T1000 (cell line): ENCODE measurements at places on chromosomes 6 and 20.

DNA sequence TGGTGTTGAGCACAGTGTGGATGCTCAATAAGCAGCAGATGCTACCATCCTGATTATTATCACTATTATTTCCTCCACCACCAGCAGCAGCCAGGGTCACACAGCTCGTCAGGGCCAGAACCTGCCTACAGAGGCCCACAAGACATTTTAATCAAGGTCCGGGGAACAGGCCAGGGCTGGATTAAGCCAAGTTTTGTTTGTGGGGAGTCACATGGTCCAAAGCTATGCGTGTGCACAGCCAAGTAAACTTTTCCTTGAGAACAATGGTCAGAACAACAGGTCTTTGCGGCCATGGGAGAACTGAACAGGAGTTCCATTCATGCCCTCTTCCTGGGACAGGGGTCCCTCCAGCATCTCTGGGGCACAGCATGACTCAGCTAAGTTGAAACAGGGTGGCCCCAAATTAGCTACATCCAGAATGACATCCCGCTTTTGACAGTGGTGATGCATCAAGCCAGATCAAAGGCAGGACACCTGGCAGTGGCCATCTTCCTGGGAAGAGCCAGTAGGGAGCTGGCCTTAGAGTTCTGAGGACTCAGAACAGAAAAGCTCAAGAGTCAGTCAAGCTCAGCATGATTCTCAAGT lies 11.7 kb downstream of the SNTA1 start:
- no peak for DNase-seq

DNA sequence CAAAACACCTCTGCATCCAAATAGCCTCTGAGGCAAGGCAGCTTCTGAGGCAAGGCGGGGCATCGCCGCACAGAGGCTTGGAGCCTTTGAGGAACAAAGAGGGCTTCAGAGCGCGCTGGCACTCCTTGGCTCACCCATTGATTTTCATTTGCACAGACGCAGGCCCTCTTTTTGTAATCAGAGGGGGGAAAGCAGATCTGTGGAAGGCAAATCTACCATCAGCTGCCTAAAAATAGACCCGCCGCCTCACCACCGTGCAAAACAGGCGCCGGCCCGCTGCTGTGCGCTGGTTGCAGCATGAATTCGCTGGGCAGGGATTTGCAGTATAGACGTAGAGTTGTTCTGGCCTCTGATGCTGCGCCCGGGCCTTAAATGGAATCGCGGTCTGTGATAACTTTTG lies 69.9 kb upstream of the STMND1 start:
- DNase-seq = no peak

DNA sequence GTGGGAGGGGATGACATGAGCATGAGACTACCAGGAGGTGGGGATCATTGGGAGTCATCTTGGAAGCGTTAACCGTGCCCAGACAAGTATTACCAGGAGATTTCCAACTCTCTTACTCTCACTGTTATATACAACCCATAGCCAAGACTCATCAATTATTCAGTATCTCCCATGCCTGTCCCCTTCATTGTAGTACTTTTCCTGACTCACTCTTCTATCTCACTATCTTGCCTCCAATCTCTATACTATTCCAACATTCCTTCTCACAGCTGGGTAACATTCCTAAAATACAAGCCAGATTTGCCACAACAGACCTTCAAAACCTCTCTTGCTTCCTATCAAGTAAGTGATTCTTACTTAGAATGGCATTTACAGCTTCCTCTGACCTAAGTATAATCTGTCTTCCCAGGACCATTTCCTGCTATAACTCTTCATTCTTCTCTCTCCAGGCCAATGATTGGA lies 226.3 kb upstream of the SMLR1 start:
- no peak for DNase-seq

DNA sequence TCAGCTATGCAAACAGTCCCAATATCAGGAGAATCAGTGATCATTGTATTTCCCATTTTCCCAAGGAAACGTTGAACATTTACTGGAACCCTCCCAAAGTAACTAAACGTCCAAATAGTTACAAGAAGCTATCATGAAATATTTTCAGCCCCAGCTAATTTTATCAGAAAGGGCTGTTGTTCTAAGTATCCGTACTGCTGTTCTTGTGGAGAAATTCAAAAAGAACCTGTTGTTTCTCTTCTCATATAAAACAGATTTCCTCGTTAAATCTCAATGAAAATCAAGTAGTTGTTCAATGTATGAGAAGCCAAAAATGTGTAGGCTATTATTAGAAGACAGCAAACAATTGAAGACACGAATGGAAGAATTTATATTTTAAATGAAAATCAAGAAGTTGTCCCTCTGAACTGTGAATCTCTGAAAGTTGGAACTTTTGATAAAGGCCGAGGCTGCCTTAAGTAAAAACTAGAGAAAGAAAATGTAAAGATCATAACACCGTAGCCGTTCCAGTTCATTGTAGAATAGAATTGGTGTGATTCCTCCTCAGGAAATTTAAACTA lies 107.7 kb downstream of the HFE start:
- no peak for DNase-seq

GRCh38 chr6:68575765-68576439 lies 59.2 kb upstream of the ADGRB3 start:
- no peak for DNase-seq

DNA sequence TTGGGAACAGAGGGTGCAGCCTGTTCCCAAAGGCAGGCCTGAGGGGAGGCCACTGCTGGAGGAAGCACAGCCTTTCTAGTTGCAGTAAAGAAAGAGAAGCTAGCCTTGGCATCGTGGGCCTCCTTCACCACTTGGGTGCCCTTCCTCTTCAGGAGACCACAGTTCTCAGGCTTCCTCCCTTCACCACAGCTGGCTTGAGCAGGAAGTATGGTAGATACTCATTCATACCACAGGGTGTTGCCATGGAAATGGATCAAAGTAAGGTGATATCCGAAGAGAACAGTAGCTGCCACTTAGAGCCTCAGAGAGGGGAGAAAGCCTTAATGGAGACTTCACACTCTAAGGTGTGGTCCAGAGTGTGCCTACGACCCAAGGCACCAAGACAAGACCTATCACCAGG lies 120.4 kb upstream of the RIPOR2 start:
- no peak for DNase-seq

DNA sequence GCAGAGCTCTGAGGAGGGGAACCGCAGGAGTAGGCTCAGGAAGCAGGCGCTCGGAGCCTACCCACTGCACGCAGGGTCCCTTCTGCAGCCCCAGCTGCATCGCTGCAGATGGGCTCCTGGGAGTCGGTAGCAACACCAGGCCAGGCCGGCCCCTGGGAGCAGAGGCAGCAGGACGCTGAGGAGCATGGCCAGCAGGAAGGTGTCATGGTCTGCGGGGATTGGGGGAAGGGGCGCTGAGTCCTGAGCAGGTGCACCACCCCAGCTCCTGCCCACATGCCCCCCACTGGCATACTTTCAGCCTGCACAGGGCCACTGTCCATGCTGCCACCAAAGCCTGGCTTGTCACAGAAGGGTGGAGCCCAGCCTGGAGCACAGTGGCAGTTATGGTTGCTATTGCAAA lies 7.7 kb upstream of the GFRA4 start:
- DNase-seq = no peak

- DNase-seq = no peak
Measured at GRCh38 chr6:17022604-17023003, 79.2 kb upstream of the STMND1 start.

GRCh38 chr20:57251344-57251743 lies 15.1 kb downstream of the BMP7 start:
- DNase-seq = no peak
